ENCODE measurements at places on chromosomes 3 and 15. TPM values are rescaled to one million over a fixed set of nuclear protein-coding genes. Genes with fewer than 3 reads are reported as not detected.

TRAT1 gene
- 146 TPM for total RNA-seq

TIGIT gene
- 2.5 TPM for total RNA-seq

PLAAT1 gene
- total RNA-seq, result not detected

MAGEL2 gene
- not detected for total RNA-seq

PHC3 gene
- 130 TPM for total RNA-seq

CHRM5 gene
- total RNA-seq, result not detected

DNA sequence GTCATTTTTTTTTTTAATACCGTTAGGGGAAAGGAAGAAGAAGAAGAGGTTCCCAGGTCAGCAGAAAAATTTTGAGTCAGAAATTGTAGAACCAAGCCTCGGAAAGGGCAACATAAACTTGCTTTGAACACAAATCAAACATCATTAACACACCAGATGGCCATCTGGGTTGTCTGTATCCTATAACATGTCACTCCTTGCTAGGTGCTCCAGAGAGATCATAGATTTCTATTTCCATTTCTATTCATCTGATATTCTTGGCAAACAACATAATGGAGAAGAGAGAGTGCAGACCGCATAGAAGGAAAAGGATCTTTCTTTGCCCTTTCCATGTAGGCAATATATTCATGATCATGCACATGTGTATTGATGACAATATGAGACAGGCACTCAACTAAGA, 129.5 kb upstream of the STT3B start:
- DNase-seq, result no peak
- H3K4me1 ChIP-seq, result peaks cover 8% of the 10 kb centered on the region
- no peaks in the 10 kb centered on the region for H3K27me3 ChIP-seq
- H3K36me3 ChIP-seq, result no peaks in the 10 kb centered on the region
- no peak overlapping the region for H3K27ac ChIP-seq

DNA sequence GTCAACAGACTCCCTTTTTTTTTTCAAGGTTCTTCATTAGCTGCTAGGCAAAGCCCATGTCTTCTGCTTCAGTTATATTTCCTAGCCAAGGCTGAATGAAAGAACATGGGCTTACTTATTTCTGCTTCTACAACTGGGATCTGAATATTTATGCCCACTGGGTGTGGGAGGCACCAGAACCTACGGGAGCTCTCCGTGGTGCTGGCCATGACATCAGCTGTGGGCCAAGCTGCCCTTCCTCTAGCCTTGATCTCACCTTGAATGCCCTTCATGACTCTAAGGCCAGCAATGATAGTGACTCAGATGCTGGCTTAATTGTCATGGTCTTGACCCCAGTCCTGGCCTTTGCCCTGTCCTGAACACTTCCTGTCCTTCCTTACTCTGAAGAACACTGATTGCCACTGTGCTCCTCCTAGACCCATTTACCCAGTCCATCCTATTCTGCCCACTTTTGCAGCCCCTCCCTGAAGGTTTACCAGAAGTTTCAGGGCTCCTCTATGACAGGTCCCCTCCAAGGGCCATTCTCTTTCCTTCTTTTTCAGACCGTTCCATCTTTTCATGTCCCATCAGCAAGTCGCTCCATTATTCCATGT, 32.8 kb upstream of the PRR20G start:
- H3K4me1 ChIP-seq, result no peaks in the 10 kb centered on the region
- no peak overlapping the region for H3K27ac ChIP-seq
- no peak for DNase-seq
- H3K36me3 ChIP-seq, result no peaks in the 10 kb centered on the region

DNA sequence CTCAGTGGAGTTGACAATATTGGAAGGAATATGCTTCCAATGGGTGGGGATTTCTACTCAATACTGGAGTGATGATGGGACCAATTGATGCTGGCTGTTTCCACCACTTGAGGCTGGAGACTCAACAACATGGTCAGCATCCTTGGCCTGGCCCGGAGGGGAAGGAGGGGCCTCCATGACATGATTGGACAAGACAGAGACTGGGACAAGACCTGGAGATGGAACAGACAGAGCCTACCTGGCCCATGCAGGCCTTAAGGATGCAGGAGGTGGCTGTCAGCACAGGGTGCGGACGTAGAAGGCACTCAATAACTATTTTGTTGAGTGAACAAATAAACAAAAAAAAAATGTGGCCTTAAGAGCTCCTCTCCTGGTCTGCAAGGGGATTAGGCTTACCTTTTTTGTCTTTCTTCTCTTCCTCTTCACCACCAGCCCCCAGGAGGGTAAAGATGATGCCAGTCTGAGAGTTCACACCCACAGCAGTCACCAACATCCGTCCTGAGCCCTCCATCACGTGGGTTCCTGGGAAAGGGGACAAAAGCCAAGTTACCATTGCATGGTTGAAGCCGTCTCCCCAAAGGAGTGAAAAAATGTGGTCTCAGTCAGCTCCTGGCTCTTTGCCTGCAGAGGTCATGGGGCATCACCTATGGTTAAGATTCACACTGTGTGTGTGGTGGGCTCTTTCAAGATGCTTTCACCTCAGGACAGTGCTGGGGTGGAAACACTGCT, 67.1 kb upstream of the SEC13 start:
- H3K27ac ChIP-seq, result no peak overlapping the region
- H3K27me3 ChIP-seq, result no peaks in the 10 kb centered on the region
- no peaks in the 10 kb centered on the region for H3K36me3 ChIP-seq

GRCh38 chr15:74847432-74847831, 4.5 kb upstream of the ULK3 start:
- H3K27me3 ChIP-seq, result no peaks in the 10 kb centered on the region
- no peak overlapping the region for H3K27ac ChIP-seq
- no peak overlapping the region for H3K4me3 ChIP-seq
- no peak for DNase-seq

DNA sequence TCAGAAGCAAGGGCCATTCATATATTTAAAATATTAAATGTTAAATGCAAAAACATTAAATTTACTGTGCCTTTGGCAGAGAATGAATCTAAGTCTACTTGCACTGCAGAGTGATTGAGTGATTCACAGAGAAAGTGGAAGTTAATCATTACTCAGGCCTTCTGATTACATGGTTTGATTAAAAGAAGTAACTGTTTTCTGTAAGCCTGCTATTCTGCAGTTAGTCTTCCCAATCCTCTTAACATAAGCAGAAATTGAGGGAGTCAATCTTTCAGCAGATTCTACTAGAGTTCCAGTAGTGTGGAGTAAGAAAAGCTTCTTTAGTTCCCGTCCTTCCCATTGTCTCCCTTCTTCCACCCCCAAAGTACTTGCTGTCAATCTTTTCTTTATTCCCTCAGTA, 1.5 kb downstream of the NLGN1 start:
- peaks cover 9% of the 10 kb centered on the region for H3K27me3 ChIP-seq
- DNase-seq, result no peak
- H3K4me3 ChIP-seq, result no peak overlapping the region

GRCh38 chr3:195116407-195117185, 154.4 kb downstream of the XXYLT1 start:
- no peak for DNase-seq
- H3K27ac ChIP-seq, result no peak overlapping the region
- H3K4me3 ChIP-seq, result no peak overlapping the region
- no peaks in the 10 kb centered on the region for H3K27me3 ChIP-seq
- no peaks in the 10 kb centered on the region for H3K4me1 ChIP-seq

DNA sequence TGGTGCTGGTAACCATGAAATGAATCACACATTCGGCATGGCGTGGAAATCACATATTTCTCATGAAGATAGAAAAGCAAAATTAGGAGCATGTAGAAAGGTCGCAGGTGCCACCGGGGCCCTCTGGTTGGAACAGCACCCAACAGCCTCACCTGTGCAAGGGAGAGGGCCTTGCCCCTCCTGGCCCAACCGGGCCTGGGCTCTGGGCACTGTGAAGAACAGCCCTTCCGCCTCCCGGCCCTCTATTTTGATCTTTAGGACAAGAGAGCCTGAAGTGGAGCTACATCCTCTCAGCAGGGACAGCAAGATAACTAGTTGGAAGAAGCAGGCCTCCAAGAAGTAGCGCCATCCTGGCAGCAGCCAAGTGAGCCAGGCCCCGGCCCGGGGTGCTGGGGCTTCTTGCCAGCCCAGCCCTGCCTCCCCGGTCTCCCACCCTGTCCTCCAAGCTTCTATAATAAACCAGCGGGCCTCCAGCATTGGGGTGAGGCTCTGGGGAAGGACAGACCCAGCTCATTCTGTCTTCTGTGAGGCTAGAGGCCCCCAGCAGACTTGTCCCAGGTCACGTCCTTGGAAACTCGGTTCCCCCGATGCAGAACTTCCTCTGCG, 46.1 kb upstream of the FGD5 start:
- H3K27me3 ChIP-seq, result no peaks in the 10 kb centered on the region
- DNase-seq, result no peak
- no peak overlapping the region for H3K27ac ChIP-seq
- H3K4me1 ChIP-seq, result no peaks in the 10 kb centered on the region
- H3K36me3 ChIP-seq, result no peaks in the 10 kb centered on the region

DNA sequence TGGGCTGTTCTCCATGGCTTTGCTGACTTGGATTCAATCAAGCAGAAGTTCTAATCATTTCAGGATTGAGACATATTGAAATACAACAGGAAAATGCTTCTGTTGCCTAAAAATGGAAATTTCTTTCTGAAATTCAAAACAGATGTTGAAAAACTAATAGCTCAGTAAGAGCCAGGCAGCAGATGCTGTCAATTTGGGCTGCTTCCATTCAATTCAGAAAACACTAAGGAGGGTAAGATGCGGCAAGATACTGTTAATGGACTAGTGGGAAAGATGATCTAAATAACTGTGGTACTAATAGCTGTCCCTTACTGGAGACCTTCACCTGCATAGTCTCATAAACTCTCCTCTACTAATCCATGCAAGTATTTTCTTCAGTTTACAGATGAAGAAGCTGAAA, 53.5 kb downstream of the DGKG start:
- no peaks in the 10 kb centered on the region for H3K36me3 ChIP-seq
- H3K4me1 ChIP-seq, result no peaks in the 10 kb centered on the region
- H3K27me3 ChIP-seq, result no peaks in the 10 kb centered on the region
- DNase-seq, result no peak

DNA sequence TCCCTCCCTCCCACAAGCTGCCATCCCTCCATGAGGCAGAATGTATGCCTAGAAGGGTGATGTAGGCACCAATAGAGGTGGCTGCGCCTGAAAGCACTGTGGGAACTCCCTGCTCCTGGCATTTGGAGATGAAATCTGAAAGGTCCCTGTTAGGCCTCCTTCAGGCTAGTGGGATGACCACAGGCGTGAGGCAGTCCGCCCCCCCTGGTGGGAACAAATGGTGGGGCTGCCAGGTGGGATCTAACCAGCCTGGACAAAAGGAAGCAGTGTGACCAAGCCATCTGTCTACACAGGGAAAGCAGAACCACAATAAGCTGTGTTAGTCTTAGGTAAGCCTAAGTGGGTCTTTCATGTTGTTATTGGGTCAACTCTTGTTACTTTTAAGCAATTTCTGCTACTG, 25.3 kb downstream of the IL5RA start:
- H3K4me3 ChIP-seq, result no peak overlapping the region
- no peaks in the 10 kb centered on the region for H3K27me3 ChIP-seq
- no peaks in the 10 kb centered on the region for H3K4me1 ChIP-seq
- no peaks in the 10 kb centered on the region for H3K36me3 ChIP-seq

DNA sequence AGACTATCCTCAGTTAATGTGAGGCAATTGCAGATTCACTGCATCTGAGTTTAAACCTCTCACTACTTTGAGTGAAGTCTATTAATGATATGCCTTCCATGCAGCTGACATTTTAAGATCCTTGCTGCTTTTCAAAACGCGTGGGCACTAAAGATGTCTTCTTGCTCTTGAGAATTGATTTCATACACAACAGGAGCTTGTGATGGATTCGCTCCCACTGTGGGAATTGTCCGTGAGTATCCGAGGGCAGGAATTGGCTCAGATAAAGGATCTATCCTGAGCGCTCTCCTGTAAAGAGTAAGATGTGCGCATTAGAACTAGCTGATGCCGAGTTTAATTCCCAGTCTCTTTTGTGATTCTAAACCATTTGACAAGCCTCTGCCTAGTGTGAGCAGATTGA, 167.9 kb downstream of the ROBO2 start:
- DNase-seq, result no peak
- H3K27me3 ChIP-seq, result no peaks in the 10 kb centered on the region
- H3K4me1 ChIP-seq, result no peaks in the 10 kb centered on the region
- no peaks in the 10 kb centered on the region for H3K36me3 ChIP-seq

- H3K27me3 ChIP-seq, result no peaks in the 10 kb centered on the region
- no peak overlapping the region for H3K4me3 ChIP-seq
- peak; percentile 4 for DNase-seq
- peaks cover 30% of the 10 kb centered on the region for H3K4me1 ChIP-seq
Observed at GRCh38 chr3:157067114-157067513, 92.8 kb downstream of the CCNL1 start.

GRCh38 chr15:89928421-89928820, 15.7 kb upstream of the ARPIN start:
- no peak overlapping the region for H3K4me3 ChIP-seq
- H3K36me3 ChIP-seq, result no peaks in the 10 kb centered on the region
- no peaks in the 10 kb centered on the region for H3K27me3 ChIP-seq
- no peak for DNase-seq

GRCh38 chr3:179027326-179027900, 44.2 kb downstream of the ZMAT3 start:
- DNase-seq, result peak; percentile 30
- H3K27me3 ChIP-seq, result no peaks in the 10 kb centered on the region
- H3K27ac ChIP-seq, result peak overlapping the region; percentile 58
- H3K4me1 ChIP-seq, result no peaks in the 10 kb centered on the region
- no peak overlapping the region for H3K4me3 ChIP-seq

GRCh38 chr3:64351713-64352638, 126.7 kb upstream of the PRICKLE2 start:
- H3K27ac ChIP-seq, result no peak overlapping the region
- H3K4me3 ChIP-seq, result no peak overlapping the region
- no peaks in the 10 kb centered on the region for H3K4me1 ChIP-seq
- no peaks in the 10 kb centered on the region for H3K36me3 ChIP-seq

- peaks cover 17% of the 10 kb centered on the region for H3K36me3 ChIP-seq
- H3K27ac ChIP-seq, result peak overlapping the region; percentile 46
- peaks cover 10% of the 10 kb centered on the region for H3K4me1 ChIP-seq
- H3K27me3 ChIP-seq, result no peaks in the 10 kb centered on the region
- no peak overlapping the region for H3K4me3 ChIP-seq
- DNase-seq, result no peak
Observed at GRCh38 chr15:63708126-63708772, 111.1 kb downstream of the FBXL22 start.

- H3K4me1 ChIP-seq, result no peaks in the 10 kb centered on the region
- H3K4me3 ChIP-seq, result no peak overlapping the region
- no peak for DNase-seq
- no peaks in the 10 kb centered on the region for H3K36me3 ChIP-seq
- H3K27ac ChIP-seq, result no peak overlapping the region
Observed at GRCh38 chr15:77633913-77634265, 1.2 kb upstream of the LINGO1 start.

DNA sequence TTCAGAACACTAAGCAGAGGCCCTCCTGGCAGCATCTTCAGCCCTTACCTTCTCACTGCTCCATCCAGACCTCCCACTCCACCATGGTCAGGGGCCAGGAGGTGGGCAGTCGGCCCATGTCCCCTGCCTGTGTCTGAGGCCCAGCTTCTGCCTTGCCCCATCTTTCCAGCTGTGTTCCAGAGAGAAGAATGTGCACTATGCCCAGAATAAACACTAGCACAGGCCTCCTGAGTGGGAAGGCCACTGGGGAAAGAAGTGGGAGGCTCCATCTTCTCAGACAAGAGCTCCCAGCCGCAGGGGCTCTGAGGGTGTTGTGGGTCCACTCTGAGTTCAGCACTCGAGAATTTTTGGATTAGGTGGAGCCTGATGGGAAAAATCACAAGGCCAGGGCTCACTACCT, 44.5 kb downstream of the ADCY5 start:
- H3K4me1 ChIP-seq, result no peaks in the 10 kb centered on the region
- H3K36me3 ChIP-seq, result no peaks in the 10 kb centered on the region
- H3K4me3 ChIP-seq, result no peak overlapping the region

GRCh38 chr3:30455840-30456239, 150.6 kb upstream of the TGFBR2 start:
- no peak for DNase-seq
- H3K27ac ChIP-seq, result no peak overlapping the region
- H3K36me3 ChIP-seq, result no peaks in the 10 kb centered on the region
- H3K4me3 ChIP-seq, result no peak overlapping the region

Measured in naive thymus-derived CD4-positive, alpha-beta T cell (primary cell).